ENCODE measurements at places on chromosomes 5 and 9. TPM values are rescaled to one million over a fixed set of nuclear protein-coding genes. Genes with fewer than 3 reads are reported as not detected.
A peak's percentile ranks its signal among the peaks of the same experiment; 100 is the strongest.

GRCh38 chr5:24497145-24497544, 147.6 kb downstream of the CDH10 start:
- DNase-seq, result no peak

- no peak for DNase-seq
These were observed 1365.7 kb upstream of the C9orf72 start for GRCh38 chr9:28938981-28939380.

DNA sequence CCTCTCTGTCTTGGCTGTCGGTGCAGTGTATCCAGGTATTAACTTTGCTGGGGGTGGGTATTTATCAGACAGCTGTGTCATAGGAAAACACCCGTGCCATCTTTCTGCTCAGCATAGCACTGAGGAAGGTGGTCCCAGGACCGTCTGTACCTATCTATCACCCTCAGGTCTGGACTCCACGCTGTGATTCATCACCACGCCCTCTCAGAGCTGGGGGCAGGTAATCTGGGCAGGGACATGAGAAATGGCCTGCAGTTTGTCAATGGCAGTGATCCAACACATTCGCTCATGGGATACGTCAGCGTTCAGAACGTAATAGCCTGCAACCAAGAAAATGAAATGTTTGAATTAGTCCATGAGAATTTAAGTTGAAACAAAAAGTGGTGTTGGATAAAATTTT, 151.6 kb upstream of the MAP1B start:
- DNase-seq, result no peak

GRCh38 chr5:8727396-8727795, 818.5 kb downstream of the SEMA5A start:
- DNase-seq, result no peak

GRCh38 chr9:32247168-32247567, 137.3 kb upstream of the ACO1 start:
- no peak for DNase-seq

DNA sequence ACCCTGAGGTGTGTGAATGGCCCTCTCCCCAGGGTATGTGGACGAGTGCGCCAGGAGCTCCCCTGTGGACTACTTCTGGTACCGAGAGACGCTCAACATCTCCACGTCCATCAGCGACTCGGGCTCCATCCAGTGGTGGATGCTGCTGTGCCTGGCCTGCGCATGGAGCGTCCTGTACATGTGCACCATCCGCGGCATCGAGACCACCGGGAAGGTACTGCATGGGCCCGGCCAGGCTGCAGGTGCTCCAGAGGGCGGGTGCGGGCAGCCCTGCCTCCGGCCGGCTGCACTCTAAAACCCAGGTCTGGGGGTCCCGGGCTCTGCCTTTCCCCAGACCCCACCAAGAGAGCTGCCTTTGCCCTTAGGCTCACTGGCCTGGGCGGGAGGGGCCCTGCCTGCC, 10.9 kb downstream of the SLC6A19 start:
- no peak for DNase-seq

DNA sequence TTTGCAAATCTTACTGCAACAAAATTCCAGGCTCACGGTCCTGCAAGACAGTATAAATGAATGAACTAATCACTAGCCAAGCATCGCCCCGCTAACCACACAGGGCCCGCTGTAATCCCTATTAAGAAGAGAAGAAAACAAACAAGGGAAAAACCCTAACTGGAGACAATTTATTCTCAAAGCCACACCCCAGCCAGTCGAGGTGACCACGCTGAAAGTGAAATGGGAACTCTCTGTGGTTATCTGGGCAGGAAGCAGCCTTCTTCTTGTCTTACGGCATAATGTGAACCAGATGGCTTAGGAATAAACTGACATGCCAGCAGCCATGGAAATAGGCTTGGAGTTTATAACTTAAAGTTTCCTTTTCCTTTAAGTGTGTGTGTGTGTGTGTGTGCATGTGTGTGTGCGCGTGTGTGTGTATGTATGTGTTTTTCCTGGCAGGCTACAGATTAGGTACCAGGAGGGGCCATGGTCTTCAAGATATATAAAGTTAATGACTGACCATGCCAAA, 120.2 kb downstream of the SEMA6A start:
- peak; percentile 5 for DNase-seq

GRCh38 chr5:180810959-180811622, 8.5 kb upstream of the MGAT1 start:
- DNase-seq, result no peak

DNA sequence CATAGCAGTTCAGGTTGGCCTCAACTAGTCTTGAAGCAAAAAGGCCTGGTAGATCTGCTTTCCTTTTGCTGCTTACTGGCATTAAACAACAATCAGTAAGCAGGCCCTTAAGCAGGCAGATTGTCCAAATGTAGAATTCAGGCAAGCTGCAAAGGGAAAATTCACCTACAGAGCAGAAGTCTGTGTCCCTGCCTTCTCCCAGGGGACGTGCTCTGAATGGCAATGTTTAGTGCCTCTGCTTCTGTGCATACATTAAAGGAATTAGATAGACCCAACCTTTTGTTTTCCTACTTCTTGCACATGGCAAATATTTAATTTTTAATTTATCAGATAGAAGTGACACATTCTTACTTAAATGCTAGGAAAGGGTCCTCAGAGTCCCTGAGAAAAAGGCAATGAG, 328.8 kb upstream of the PIK3R1 start:
- DNase-seq, result no peak

GRCh38 chr5:160082614-160083500, 36.4 kb downstream of the PWWP2A start:
- no peak for DNase-seq

Gene NDUFS6
- total RNA-seq, result 16.8 TPM

Gene WDR38
- not detected for total RNA-seq

Gene SHOC1
- not detected for total RNA-seq

Gene TSSK1B
- total RNA-seq, result not detected

Gene NRARP
- total RNA-seq, result 2.4 TPM

Gene ZCCHC10
- 22.4 TPM for total RNA-seq

Gene GFPT2
- total RNA-seq, result 0.52 TPM

Gene OR13C5
- total RNA-seq, result not detected

Gene CMYA5
- total RNA-seq, result 0.31 TPM
